ENCODE measurements at places on chromosomes 4 and X.
A peak's percentile ranks its signal among the peaks of the same experiment; 100 is the strongest.

GRCh38 chrX:49249071-49249470 lies 13.8 kb downstream of the CCDC22 start:
- no peak for DNase-seq

DNA sequence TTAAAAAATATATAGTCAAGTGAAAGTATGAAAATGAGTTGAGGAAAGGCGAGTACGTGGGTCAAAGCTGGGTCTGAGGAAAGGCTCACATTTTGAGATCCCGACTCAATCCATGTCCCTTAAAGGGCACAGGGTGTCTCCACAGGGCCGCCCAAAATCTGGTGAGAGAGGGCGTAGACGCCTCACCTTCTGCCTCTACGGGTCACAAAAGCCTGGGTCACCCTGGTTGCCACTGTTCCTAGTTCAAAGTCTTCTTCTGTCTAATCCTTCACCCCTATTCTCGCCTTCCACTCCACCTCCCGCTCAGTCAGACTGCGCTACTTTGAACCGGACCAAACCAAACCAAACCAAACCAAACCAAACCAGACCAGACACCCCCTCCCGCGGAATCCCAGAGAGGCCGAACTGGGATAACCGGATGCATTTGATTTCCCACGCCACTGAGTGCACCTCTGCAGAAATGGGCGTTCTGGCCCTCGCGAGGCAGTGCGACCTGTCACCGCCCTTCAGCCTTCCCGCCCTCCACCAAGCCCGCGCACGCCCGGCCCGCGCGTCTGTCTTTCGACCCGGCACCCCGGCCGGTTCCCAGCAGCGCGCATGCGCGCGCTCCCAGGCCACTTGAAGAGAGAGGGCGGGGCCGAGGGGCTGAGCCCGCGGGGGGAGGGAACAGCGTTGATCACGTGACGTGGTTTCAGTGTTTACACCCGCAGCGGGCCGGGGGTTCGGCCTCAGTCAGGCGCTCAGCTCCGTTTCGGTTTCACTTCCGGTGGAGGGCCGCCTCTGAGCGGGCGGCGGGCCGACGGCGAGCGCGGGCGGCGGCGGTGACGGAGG lies at the start of gene FMR1:
FMR1 (plus strand) TSS at position 728 of the 831 bp plus-strand sequence. CDS start 261 bp downstream, outside the sequence.
- peak; percentile 59 for DNase-seq

GRCh38 chr4:180665994-180666824 lies 1577.0 kb upstream of the TENM3 start:
- DNase-seq: no peak

DNA sequence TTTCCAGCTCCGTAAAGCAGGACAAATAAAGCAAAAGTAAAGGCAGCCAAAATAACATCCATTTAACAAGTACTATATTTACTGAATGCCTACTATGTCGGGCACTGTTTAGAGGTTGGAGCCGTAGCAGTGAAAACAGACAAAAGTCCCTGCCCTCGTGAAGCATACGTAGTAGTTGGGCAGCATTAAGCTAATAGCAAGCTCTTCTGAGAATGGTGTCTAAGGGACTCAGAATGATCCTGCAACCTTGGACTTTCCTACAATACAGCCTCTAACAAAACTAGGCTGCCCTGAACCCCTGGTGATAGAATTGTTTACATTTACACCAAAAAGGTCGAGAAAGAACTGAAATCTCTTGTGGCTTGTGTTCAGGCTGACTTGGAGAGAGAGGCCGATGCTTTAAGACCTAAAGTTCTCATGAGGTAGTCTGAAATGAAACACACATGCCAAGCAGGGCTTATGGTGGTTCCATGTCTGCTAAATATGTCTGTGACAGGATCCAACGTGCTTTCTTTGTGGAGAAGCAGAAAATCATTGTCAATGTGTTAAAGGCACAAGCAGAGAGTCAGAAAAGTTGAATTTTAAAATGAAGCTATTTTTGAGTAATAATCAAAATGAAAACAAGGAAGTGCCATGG lies 898 bp upstream of the PDGFC start:
- DNase-seq: no peak

DNA sequence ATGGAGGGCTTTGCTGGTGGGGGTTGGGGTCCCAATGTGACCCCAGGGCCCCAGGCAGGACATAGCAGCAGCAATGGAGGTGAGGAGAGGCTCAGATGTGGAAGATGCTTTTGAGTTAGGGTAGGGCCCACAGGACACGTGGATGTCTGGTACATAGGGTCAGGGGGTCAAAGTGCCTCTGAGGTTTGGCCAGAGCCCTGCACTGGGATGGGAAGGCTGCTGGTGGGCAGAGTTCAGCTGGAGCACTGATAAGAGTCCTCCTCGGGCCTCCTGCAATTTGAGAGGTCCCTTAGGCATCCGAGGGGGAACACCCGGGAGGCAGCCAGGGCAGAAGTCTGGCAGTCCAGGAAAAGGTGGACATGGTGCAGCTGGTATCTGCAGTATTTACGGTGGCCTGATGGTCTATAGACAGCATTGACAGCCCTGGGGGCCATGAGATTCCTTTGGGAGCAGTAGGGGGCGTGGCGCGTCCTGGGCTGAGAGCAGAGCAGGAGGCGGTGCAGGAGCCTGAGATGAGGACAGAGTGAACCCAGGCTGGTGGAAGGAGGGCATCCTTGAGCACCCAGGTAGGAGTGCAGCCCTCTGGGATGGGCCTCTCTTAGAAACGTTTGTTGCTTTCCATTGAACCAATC lies 22.6 kb downstream of the CCNQ start:
- no peak for DNase-seq
